ENCODE measurements at places on chromosomes 6 and 20. TPM values are rescaled to one million over a fixed set of nuclear protein-coding genes. Genes with fewer than 3 reads are reported as not detected.

Gene NR2E1
- total RNA-seq, result not detected

Gene C4A
- 1.8 TPM for total RNA-seq

Gene GNMT
- total RNA-seq, result not detected

Gene MAP3K7
- 22.6 TPM for total RNA-seq

Gene DEF6
- 3.2 TPM for total RNA-seq

Gene SNX5
- 80.8 TPM for total RNA-seq

Gene SLC22A3
- 5.8 TPM for total RNA-seq

Gene CNR1
- 1.2 TPM for total RNA-seq

Gene ELOVL2
- total RNA-seq, result 0.27 TPM

Gene STMND1
- not detected for total RNA-seq

Gene CENPB
- 73.3 TPM for total RNA-seq

Gene CD93
- 1.0 TPM for total RNA-seq

Gene C6orf15
- 0.62 TPM for total RNA-seq

Gene LAMA2
- 1.1 TPM for total RNA-seq

Gene PI3
- not detected for total RNA-seq

Gene ENPP1
- total RNA-seq, result 1.2 TPM

Gene ERVFRD-1
- total RNA-seq, result not detected

Gene FAM83C
- not detected for total RNA-seq

Gene LY6G6C
- not detected for total RNA-seq

Gene ITPA
- total RNA-seq, result 80.5 TPM

Gene MRAP2
- not detected for total RNA-seq

Gene CGA
- total RNA-seq, result not detected

Gene WFDC10B
- not detected for total RNA-seq

Gene SLCO4A1
- 49.7 TPM for total RNA-seq

Gene SMPDL3A
- 6.3 TPM for total RNA-seq

Gene XKR7
- 0.34 TPM for total RNA-seq

Gene DNMT3B
- 7.5 TPM for total RNA-seq

Gene YTHDF1
- total RNA-seq, result 54.8 TPM

Gene GLP1R
- 0.17 TPM for total RNA-seq

Gene FKBP5
- 9.7 TPM for total RNA-seq

Gene GHRH
- total RNA-seq, result not detected

Gene SLC32A1
- not detected for total RNA-seq

Gene OXT
- total RNA-seq, result not detected

Gene B3GALT4
- 1.4 TPM for total RNA-seq

Gene SUMO4
- not detected for total RNA-seq

Gene LGSN
- not detected for total RNA-seq

Gene BMP7
- total RNA-seq, result 30.5 TPM

Gene HTR1E
- total RNA-seq, result not detected

Gene TRIM39
- total RNA-seq, result 16.1 TPM

Gene TSBP1
- total RNA-seq, result not detected

Gene HRH3
- not detected for total RNA-seq

Gene SLX4IP
- 5.8 TPM for total RNA-seq

Gene OR2B6
- not detected for total RNA-seq

Gene PTCHD4
- total RNA-seq, result 3.4 TPM

Gene PHF3
- 37.2 TPM for total RNA-seq

Gene TREML1
- not detected for total RNA-seq

Gene TMEM242
- 6.7 TPM for total RNA-seq

Gene MCHR2
- not detected for total RNA-seq

Gene SALL4
- total RNA-seq, result 4.4 TPM

Gene RAB44
- 0.07 TPM for total RNA-seq

Gene RCAN2
- 6.2 TPM for total RNA-seq

Gene PRPH2
- total RNA-seq, result 0.21 TPM

Gene SLC35F1
- 0.34 TPM for total RNA-seq

Gene TRIM40
- total RNA-seq, result not detected

Gene UBD
- 9.4 TPM for total RNA-seq

Gene ABHD16B
- total RNA-seq, result not detected

Gene FOXQ1
- 6.9 TPM for total RNA-seq

Gene CALHM6
- 4.8 TPM for total RNA-seq

Gene IDH3B
- total RNA-seq, result 118 TPM

Gene ACOT8
- total RNA-seq, result 35.3 TPM

Measured in kidney epithelial cell (primary cell).